ENCODE measurements at places on chromosomes 2 and 18.
A peak's percentile ranks its signal among the peaks of the same experiment; 100 is the strongest.

- no peak for DNase-seq
Observed at GRCh38 chr18:63058521-63058920, 261.0 kb downstream of the BCL2 start.

GRCh38 chr18:62857263-62857976 is 142.1 kb downstream of the PHLPP1 start:
- DNase-seq = no peak

DNA sequence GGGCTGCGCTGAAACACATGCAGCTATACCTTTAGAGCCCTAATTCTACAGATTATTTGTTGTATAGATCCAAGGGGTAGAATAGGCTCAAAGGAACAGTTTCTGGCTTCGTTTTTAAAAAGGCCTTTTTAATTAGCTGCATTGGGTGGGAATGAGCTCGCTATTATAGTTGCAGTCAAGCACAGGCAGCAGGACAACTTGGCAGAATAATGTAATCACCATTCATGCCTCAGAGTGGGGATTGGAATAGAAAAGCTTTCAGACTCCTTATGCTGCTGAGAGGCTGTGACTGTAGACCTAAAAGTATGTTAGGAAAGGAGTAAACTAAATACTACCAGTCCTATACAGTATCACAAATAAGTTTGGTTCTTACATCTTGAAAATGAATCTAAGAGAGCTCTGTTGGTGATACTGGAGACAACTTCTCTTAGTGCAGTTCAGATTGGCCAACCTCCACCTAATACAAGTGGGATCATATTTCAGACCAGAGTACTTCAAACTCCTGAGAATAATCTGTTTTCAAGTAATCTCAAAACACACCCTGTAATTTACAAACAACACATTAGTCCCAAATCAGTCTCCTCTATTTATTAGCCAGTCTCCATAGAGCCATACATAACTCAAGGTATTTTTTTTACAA is 121.4 kb downstream of the ANTXR1 start:
- DNase-seq = no peak

DNA sequence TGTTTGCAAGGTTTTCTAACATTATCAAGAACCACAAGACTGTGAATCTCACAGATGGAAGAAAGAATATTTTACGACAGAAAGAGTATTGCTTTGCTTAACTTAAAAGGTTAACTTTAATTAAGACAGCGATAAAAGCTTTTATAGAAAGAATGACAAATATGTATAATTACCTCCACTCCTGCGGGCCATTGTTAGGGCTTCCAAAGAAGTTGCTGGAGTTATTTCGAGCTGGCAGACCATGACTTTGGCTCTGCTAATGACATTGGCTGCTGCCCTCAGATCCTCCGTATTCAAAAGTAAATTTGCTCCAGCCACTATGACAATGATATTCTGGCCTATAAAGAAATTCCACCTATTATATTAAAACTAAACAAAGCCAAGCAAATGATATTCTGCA is 47.3 kb downstream of the RBKS start:
- DNase-seq = no peak

DNA sequence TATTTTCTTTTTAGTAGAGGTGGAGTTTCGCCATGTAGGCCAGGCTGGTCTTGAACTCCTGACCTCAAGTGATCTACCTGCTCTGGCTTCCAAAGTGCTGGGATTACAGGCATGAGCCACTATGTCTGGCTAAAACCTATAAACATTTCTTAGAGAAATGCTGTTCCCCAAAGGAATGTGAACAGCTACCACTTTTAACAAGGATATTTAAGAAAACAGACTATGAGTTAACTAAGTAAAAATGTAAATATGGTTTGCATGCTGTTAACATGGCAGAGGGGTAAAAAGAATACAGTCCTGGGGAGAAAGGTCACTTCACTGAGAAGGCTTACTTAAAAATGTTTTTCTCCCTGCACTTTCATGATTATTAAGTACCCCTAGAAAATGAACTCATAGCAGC is 57.1 kb downstream of the SLC16A14 start:
- DNase-seq = no peak

GRCh38 chr2:149021761-149022160 is 16.7 kb upstream of the LYPD6B start:
- DNase-seq = no peak

DNA sequence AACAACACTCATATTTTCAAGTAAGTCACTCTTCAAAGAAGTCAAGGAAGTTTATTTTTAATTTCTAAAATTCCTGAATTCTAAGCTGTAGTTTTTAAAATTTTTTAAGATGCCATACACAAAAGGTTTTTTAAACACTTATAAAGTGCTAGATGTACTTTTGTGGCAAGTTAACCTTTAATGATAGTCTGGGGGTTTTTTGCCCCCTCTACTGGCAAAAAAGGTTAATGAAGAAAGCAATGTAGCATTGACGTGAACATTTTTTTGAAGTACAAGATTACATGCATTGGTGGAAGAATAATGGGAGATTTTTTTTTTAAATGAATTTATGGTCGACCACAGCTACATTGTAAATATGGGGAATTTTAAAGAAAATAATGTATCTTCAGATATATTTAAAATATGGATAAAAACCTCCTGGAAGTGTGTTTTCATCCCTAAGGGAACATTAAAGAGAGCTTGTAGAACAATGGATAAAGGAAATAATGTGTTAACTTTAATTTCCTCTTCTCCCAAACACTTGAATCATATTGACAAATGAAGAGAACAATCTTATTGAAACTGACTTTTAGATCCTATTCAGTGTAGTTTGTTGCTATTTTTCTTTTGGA is 12.6 kb downstream of the ITPRID2 start:
- DNase-seq = peak; percentile 9

DNA sequence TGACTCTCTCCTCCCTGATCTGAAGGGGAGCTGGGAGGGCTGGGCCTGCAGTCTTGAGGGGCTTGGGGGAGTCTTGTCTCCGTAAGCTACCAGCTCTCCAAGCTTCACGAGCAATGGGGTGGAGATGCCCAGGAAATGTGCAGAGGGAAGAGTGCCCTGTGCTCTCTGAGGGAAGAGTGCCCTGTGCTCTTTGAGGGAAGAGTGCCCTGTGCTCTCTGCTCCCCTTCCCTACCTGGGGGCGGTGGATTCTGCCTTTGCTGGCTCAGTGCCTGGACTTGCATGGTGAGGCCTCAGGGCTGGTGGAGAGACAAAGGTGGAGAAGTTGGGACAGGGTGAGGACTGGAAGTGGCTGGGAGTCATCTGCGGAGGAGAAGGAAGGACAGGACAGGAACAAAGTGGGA is 72.7 kb downstream of the TWIST2 start:
- no peak for DNase-seq

DNA sequence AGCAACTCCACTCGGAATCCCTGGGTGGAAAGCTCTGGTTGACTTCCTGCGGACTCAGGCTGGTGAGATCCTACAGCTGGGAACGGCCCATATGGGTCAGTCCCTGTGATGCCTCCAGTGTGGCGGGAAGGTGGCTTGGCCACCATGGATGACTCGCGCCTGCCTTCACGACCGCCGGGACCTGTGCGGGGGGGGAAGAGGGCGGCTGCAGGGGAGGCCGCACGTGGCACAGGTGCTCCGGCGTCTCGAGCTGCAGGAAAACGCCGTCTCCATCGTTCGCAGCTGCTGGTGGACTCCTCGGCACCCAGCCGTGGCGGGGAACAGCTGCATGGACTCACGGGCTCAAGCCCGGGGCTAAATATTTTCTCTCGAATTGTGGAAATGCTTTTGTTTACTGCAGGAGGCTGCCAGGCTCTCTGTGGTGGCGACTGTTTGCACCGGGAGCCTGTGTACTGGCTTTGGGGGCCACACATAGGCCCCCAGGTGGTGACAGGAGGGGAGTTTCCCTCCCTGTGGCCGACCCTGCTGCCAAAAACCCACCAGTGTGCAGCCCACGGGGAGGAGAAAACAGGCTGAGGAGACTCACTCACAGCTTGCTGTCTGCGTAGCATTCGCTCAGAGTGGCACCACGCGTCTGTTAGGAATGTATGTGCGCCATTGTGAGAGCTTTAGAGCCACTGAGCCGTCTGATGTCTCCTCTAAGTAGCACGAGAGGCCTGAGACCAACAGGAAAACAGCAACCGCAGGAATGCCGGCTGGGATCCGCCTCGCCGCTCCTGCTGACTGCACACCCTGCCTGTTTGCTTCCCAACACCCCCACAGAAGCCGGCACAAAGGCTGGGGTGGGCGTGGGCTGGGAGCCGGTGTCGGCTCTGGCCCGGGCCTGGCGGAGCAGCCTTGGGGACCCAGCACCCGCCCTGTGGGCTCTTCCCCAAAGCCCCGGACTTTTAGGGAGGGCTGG is 89.2 kb downstream of the NFATC1 start:
- DNase-seq = no peak

- DNase-seq = no peak
Observed at GRCh38 chr18:57585421-57585820, 1.1 kb downstream of the FECH start.

- no peak for DNase-seq
Observed at GRCh38 chr18:63342206-63342605, 22.6 kb upstream of the BCL2 start.

- no peak for DNase-seq
Observed at GRCh38 chr18:41700416-41700815, 254.6 kb upstream of the PIK3C3 start.

- no peak for DNase-seq
Observed at GRCh38 chr2:144431998-144432397, 87.9 kb downstream of the ZEB2 start.

DNA sequence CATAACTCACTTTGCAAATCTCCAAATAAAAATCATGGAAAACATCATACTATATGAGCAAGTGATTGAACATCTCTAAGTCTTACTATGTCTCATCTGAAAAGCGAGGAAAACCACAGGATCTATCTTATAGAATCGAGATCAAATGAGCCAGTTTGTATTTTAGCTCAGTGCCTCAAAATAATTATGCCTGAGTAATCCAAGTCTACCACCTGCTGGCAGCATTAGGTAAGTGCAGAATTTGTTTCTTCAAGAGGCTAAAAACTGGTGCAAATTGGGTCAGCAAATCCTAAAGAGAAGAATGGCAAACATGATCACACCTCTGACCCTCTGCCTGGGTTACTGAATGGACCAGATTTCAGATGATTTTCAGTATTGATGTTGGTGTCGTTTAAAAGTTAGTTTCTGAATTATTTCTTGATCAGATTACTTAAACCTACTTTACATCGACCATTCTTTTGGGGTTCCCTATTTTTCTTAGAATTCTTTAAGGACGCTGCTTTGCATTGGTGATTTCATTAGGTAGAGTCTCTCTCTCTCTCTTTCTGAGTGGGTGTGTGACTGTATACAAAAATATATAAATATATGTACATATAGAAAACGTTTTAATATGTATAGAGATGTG is 12.7 kb upstream of the FHOD3 start:
- peak; percentile 17 for DNase-seq
